Caki2 (cell line): ENCODE measurements at places on chromosomes 3 and 15. TPM values are rescaled to one million over a fixed set of nuclear protein-coding genes. Genes with fewer than 3 reads are reported as not detected.

Gene PRICKLE2
- total RNA-seq: 0.24 and 20.2 TPM in 2 replicates

Gene GMNC
- total RNA-seq: not detected in 2 replicates

Gene ARPIN
- 10.8 and 16.4 TPM in 2 replicates for total RNA-seq

DNA sequence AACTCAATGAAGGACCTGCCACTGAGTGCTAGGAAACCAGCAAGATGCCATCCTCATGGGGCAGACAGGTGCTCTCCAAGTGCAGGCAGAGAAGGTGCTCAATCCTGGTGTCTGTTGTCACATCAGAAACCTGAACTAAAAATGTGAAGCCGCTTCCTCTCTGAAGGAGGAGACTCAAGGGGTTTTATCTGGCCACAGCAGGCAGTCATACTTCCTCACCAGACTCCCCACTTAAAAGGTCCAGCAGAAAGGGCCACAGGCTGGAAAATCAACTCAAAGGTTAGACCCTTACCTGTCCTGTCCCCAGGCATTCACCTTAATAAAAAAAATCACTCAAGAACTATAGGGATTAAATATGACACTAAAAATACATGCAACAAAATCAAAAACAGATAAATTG, 4.8 kb downstream of the CCDC12 start:
- DNase-seq: no peak

Gene TMOD3
- 31.1 and 44.3 TPM in 2 replicates for total RNA-seq

DNA sequence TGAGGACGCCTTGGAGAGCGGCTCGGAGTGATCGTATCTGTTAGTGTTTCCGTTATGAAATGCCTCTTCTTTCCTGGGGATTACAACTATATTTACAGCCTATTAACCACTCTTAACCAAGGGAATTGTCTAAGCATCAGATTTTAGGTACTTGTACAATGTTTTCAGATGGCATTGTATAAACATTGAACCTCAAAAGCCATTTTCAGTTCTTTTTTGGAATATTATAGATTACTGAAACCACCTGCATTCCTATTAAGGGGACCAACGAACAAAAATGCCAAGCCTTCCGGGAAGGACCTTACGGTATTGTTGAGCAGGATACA, 1.1 kb downstream of the NEO1 start:
- no peak for DNase-seq

Gene BUB1B
- 44.3 and 49.3 TPM in 2 replicates for total RNA-seq

DNA sequence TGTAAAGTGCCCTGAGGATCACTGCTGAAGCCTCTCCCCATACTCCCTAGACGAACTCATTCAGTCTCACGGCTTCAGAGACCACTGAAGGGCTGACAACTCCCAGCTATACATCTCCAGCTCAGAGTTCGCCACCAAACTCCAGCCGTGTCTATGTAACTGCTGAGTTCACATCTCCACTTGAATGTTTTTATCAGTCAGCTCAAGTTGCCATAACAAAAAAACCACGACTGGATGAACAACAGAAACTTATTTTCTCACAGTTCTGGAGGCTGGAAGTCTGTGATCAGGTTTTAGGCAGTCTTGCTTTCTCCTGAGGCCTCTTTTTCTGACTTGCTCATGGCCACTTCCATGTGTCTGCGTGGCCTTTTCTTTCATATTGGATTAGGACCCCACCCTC, 223.0 kb upstream of the LRRFIP2 start:
- DNase-seq: no peak

Gene ZNF501
- 2.1 and 3.8 TPM in 2 replicates for total RNA-seq

GRCh38 chr15:74788683-74789151, 6.8 kb downstream of the CSK start:
- no peak for DNase-seq
